ENCODE measurements at places on chromosomes 11 and 22.

- DNase-seq: no peak
These were observed 80.7 kb downstream of the NAV2 start for GRCh38 chr11:19793326-19793725.

GRCh38 chr22:30984317-30984716 lies 15.3 kb downstream of the TUG1 start:
- no peak for DNase-seq

DNA sequence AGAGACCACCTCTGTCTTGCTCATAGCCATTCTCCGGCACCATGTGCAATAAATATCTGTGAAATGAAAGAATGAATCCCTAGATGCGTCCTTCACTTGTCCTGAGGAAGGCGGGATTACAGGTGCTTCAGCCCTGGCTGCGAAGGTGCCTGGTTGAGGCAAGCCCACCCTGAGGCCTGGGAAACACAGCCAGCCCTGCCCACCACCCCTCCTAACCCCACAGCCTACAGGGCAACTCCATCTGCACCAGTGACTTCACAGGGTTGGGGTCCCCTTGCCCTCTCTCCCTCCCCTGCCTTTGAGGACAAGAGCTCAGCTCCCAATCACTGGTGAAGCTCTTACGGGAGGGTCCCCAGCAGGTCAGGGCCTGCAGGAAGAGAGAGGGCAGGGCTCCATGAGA lies 17.5 kb upstream of the SCGB1A1 start:
- no peak for DNase-seq

DNA sequence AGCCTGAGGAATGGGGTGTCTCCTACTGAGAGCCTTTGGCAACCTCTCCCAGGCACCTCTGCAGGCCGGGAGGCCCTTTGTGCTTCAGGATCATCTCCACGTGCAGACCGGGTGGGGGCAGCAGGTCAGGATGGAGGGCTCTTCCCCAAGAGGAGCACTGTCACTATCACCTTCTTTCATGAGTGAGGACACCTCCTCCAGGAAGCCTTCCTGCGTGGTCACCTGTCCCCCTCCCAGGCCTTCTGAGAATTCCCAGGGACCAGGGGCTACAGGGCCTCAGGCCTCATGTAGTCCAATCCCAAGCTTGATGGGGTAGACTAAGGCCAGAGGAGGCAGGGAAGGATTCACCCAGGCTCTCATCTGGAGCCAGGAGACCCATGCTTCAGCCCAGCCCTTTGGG lies 57.6 kb downstream of the PDE2A start:
- no peak for DNase-seq

- DNase-seq: no peak
These were observed 838 bp downstream of the FKBP2 start for GRCh38 chr11:64241491-64242374.

- no peak for DNase-seq
These were observed 14.9 kb downstream of the GAS2 start for GRCh38 chr11:22681281-22681812.

- DNase-seq: no peak
These were observed 12.8 kb downstream of the AP1B1 start for GRCh38 chr22:29375398-29376076.

DNA sequence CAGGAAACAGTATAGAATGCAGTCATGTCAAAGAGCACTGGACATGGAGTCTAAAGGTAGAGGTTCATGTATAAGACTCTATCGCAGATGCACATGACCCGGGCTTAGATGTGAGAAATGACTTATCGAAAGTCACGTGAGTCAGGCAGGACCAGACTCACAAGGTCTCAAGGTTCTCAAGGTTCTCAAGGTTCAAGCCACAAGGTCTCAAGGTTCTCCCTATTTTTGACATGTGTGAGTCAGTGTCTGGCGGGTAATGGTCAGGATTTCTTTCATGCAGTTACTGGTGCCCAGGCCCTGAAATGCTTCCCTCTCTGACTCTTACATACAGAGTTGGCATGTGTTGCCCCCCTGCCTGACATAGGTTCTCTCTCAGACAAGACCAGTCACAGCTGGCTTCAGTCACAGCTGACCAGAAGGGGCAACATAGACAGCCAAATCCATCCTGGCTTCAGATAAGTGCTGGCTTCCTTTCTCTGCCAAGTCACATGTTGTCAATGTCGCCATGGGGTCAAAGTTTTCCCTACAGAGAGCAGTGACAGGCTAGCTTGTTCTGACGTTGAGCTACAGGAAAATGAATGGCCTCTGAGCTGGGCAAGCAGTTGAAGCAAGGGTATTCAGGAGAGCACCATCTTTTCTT lies 10.1 kb downstream of the CSRP3 start:
- DNase-seq: no peak

DNA sequence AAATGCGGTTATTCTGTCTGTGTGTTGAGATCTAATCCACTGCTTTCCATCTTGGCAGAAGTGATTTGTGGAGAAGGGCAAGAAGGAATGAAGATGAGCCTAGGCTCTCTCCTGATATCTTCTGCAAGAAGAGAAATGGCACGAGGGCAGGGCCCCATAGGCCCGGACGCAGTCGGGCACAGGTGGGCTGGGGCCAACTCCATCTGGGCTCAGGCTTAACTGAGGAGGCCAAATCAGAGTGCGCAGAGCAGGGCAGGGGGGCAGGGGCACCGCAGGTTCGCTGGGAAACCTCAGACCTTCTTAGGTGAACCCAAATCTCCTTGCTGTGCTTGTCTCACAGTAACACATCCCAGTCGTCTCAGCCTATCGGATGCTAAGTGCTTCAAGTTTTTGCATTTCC lies 32.8 kb upstream of the BID start:
- DNase-seq: no peak

- no peak for DNase-seq
These were observed 9.6 kb downstream of the SSTR3 start for GRCh38 chr22:37202716-37203115.

DNA sequence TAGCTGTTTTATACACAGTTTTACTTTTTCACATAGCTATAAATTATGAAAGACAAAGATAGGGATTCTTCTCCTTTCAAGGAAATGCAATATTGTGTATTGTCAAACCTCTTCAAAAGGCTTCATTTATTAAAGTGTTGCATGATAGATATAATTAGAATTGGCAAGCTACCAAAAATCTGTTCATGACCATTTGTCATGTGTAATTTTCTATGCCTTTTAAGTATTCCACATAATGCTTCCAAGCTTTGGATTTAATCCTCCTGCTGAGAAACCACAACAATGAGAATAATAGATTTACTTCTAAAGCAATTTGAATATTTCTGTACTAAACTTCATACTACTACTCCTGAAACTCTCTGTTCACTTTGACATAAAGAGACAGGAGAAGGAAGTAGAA lies 403.2 kb upstream of the CCDC179 start:
- no peak for DNase-seq

- no peak for DNase-seq
These were observed 9.0 kb downstream of the CDC42EP1 start for GRCh38 chr22:37569009-37569920.

DNA sequence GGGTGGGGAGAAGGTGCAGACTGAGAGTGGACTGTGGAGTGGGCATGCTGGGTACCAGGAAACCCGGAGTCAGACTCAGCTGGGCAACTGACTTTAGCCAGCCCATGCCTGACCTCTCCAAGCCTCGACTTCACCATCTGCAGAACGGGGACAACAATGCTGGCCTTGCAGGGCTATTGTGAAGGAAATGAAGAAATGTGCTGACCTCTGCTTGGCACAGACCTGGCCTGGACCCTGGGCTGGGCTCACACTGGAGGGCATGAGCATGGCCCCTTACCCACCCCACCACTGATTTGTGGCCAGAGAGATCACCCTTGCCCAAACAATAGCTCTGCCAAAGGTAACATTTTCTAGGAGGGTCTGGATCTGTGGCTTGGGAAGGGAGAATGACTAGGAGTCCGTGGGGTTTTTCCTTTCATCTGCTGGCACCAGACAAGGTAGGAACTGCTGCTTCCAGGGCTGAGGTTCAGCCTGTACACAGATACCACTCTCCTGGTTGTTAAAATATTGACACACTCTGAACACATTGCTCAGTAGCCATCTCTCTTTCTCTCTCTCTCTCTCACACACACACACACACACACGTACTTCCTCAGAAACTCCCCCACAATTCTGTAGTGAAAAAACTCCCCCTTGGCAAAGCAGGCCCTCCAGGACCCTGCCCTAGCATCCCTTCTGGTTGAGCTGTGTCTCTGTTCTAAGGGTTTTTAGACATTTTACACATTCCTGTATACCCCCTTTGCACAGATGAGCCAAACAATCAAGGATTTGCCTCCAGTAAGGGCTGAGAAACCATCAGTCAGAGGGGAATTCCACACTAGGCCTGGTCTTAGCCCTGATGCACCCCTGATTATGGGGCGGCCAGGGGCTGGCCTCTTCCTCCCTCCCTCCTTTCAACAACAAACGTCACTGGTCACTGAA lies 1.0 kb downstream of the MOGAT2 start:
- DNase-seq: no peak

DNA sequence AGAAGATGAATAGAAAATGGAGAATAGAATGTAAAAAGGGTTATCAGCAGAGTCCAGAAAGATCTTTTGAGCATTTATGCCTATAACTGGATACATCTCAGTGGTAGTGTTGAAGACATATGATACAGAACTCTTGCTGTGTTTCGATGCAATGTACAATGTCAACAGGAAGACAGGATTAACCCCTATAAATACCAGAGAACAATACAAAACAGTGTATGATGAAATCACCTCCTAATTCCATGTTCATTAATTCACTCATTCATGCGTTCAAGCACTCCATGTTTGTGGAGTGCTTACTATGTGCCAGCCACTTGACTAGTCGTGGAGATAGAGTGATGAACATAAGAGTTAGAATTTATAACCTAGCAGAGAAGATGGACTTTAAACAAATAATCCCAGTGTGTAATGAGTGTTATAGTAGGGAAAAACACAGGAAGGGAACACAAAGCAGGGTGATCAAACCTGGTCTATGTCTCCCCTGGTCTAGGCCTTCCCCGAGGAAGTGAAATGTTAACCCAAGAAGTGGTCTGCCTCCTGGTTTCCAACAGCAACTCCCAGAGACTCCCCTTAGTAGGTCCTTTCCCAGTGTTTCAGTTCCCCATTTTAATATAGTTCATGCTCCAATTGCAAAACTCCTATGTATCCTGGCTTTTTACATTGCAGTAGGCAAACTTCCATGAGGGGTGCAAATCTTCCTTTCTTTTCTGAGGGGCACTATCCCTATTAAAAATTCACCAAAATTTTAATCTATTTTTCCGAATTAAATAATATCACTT lies 9.1 kb upstream of the SESN3 start:
- DNase-seq: no peak

DNA sequence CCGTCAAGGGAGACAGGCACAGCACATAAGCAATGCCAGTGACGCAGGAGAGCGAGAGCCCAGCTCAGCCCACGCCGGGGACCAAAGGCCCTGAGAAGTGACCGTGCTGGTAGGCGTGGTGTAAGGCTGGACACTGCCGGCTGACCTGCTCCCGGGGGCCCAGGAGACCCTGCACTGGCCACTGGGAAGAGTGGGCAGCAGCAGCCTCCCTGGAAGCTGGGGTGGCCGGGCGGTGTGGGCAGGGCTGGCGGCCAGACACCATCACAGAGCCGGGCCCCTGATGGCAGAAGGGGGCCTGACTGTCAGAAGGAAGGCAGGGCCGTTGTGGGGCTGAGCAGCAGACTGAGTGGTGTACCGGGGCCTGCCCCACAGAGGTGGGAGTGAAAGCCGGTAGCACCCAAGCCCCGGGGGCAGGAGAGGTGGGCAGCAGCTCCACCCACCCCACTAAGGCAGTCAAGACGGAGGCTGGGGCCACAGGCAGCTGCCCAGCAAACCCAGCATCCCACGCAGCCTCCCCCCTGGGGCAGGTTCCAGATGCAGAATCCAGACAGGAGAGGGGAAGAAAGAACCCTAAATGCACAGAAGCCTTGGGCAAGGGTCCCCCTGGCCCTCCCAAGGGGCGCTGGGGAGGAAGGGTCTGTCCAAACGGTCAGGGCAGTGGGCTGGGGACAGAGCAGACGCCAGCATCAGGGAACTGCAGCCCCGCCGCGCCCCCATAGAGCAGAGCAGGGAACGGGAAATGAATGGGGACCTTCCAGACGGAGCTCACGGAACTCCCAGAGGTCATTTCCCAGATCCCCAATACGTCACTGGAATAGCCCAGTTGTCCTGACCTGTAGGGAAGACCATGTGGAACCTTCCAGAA lies 205.2 kb downstream of the BRD1 start:
- no peak for DNase-seq
